Esophagus squamous epithelium (tissue), 5 donors: ENCODE measurements at places on chromosomes 7 and 10.

- no peak for DNase-seq
Observed at GRCh38 chr10:48577158-48577557, 27.7 kb downstream of the ARHGAP22 start.

GRCh38 chr7:129667551-129667950, 56.0 kb downstream of the NRF1 start:
- no peak for DNase-seq

- DNase-seq = no peak
Observed at GRCh38 chr7:139482662-139483466, 609 bp downstream of the KLRG2 start.

GRCh38 chr10:7274293-7274692, 136.5 kb downstream of the SFMBT2 start:
- no peak for DNase-seq

- no peak for DNase-seq
Observed at GRCh38 chr7:15723841-15724240, 37.4 kb upstream of the MEOX2 start.

- DNase-seq = no peak
Observed at GRCh38 chr7:158316466-158317031, 271.1 kb downstream of the PTPRN2 start.

DNA sequence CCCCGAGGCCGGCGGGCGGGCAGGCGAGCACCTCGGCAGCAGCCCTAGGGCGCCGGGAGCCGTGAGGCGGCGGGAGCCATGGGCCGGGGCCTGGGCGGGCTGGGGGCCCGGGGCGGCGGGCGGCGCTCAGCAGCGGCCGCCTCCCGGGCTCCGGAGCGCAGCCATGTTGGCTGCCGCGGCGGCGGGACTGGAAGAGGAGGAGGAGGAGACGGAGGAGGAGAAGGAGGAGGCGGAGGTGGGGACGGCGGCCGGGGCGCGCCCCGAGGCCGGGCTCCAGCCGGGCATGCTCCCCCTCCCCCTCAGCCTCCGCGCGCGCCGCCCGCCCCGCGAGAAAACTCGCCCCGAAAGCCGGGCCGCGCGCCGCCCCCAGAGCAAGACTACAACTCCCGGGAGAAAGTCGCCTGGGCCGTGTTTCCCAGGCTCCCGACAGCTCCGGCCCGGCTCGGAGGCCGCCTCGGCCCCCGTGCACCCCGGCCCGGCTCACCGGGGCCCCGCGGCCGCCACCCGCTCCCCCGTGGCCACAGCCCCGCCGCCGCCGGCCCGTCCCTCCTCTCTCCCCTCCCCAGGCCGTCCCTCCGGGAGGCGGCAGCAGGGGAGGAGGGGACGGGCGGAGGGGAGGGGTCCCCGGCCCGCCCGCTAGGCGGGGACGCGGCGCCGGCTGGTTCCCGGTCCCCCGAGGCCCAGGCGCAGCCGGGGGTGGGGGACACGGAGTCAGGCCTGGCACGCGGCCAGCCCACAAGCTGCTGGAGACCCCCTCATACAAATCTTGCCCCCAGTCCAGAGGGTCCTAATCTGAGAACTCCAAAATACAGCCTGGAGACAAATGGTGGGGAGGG, at the start of gene DLG5:
Gene DLG5, minus strand, starts transcription at position 190 of the 836 bp plus-strand sequence. CDS start 235 bp downstream, outside the sequence.
- DNase-seq = no peak

DNA sequence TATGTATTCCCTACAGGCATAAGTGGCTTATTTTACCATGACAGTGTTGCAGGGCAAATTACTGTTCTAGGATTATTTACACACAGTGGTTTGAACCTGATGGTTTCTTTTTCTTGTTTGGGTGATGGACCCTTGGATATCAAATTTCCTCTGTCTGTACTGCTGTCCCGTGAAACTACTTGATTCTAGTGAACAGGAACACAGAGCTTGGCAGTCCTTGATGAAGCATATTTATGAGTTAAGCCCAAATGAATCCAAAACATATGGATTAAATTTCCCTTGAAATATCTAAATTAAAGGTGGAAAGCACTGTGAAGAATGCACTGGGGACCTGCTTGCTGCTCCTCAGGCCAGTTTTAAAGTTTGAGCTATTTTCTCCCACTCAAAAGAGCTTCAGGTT, 635.3 kb downstream of the INHBA start:
- DNase-seq = no peak

DNA sequence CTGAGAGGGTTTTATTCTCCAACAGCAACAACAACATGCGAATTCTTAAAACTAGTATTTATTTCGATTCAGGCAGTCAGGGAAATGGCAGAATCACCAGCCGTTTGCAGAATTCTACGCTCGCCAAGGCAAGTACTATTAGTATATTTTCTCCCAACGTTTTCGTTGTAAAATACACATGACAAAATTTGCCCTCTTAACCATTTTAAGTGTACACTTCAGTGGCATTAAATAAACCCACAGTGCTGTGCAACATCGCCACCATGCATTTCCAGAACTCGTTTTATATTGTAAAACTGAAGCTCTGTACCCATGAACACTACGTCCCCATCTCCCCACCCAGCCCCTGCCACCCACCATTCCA, 10.8 kb downstream of the EN2 start:
- DNase-seq = no peak

- DNase-seq = no peak
Observed at GRCh38 chr7:4028221-4028620, 653.9 kb upstream of the FOXK1 start.

GRCh38 chr7:133053321-133053891, 28.5 kb downstream of the CHCHD3 start:
- no peak for DNase-seq

GRCh38 chr7:88628363-88629085, 131.0 kb upstream of the ZNF804B start:
- no peak for DNase-seq

- no peak for DNase-seq
Observed at GRCh38 chr7:98687111-98687751, 70.1 kb downstream of the NPTX2 start.

GRCh38 chr10:12902135-12902572, 99.4 kb downstream of the CCDC3 start:
- no peak for DNase-seq

GRCh38 chr10:3538656-3539531, 246.1 kb downstream of the KLF6 start:
- no peak for DNase-seq
